ENCODE measurements at places on chromosomes 7 and 10.

GRCh38 chr10:114854906-114855305 lies 33.3 kb downstream of the FHIP2A start:
- no peak for DNase-seq

GRCh38 chr7:47561715-47562446 lies 20.0 kb downstream of the TNS3 start:
- no peak for DNase-seq

DNA sequence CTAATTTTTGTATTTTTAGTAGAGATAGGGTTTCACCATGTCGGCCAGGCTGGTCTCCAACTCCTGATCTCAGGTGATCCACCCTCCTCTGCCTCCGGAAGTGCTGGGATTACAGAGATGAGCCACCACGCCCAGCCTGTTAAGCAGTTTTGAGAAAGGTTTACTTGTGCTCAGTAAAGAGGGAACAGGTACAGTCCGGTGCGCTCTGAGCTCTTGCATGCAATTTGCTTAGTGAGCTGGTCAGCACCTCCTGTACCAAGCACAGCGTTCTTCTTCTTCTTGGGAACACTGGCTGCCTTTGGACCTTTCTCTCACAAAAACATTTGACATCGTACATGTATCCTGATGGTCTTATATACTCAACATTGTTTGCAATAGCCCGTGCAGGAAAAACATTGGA lies 118.3 kb downstream of the AKR1D1 start:
- DNase-seq, result no peak

GRCh38 chr7:36112969-36113368 lies 40.1 kb upstream of the EEPD1 start:
- DNase-seq, result no peak

DNA sequence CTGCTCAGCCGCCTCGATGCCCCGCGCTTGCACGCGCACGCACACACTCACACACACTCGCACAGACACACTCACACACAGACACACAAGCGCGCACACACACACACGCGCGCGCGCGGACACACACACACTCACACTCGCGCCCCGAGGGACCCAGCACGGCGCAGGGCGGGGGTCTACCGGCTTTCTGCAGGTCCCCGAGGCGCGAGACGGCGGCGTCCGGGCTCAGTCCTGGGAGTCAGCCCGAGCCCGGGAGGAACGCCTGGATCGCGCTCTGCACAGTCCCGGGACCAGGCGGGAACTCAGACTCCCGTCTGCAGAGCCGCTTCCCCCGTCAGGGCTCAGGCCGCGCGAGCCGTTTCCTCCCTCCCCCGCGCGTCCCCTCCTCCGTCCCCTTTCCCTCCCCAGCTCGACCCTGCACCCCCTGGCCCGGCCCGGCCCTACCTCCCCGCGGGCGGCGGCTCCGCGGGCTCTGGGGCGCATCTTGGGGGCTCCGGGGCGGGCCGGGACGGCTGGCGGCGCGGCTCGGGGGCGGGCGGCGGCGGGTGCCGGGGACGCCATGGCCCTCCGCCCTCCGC lies 464 bp downstream of the DENND2A start:
- no peak for DNase-seq

DNA sequence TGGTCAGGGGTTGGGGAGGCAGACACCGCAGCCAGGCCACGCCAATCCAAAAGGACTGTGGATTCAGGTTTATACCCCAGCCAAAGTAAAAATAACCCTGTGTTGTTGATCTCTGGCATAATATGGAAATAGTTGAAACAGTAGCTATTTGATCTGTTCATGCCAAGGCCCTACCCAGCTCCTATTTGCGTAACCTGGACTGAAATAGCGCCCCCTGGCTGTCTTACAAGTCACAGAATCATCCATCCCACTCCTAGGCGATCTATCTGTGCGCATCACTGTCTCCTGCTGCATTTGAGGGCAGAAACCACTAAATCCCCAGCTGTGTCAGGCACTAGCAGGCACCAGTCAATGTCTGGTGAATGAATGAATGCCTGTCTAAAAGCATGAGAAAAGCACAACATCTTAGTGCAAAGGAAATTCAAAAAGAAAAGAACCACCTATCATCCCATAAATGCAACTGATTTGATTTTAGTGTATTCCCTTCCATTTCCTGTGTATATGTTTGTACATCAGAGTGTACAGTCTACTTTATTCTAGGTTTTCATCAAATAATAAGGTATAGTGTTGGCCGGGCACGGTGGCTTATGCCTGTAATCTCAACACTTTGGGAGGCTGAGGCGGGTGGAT lies 160.0 kb downstream of the SLIT1 start:
- DNase-seq, result peak; percentile 18

DNA sequence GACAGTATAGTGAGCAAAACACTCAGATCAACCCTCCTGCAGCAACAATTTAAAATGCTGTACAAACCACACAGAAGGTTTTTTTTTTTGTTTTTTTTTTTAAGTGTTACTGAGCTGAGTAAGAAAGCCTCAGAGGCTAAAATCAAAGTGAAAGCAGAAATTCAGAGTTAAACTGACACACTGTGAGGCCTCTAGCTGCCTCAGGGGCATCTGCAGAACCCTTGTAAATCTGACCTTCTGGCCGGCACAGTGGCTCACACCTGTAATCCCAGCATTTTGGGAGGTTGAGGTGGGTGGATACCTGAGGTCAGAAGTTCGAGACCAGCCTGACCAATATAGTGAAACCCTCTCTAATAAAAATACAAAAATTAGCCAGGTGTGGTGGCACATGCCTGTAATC lies 7.4 kb upstream of the GNA12 start:
- DNase-seq, result no peak

DNA sequence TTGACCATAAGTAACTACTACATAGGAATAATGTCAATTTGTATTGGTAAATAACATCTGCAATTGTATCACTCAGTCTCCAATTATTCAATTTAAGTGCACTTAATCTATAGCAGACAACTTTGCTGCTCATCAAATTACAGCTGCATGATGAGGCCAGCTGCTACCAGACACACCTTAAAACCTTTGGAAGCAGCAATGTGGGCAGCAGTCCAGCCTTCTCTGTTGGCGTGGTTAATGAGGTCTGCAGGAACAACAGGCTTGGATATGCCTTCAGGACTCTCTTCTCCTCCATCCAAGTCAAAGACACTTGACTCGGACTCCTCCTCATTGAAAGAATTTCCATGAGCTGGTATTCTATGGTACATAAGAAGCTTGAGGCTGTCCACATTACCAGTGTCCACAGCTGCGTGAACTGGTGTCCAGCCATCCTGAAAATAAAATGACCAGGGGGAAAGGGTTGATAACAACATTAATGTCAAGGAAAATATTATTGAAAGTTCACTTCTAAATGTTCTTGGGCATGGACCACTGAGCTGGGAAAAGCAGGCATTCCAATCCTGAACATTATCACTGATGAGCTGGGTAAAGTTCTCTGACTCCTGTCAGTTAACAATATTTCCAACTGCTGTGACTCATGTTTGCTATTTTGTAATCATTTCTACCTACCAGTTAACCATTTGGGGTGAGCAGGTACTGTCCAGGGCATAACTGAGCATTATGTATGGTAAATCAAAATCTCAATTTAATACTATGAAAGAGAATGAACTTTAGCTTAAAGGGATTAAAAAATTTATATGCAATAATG lies 95.7 kb downstream of the CTTNBP2 start:
- DNase-seq, result no peak

- DNase-seq, result no peak
Measured at GRCh38 chr10:99975106-99975829, 34.5 kb downstream of the DNMBP start.

DNA sequence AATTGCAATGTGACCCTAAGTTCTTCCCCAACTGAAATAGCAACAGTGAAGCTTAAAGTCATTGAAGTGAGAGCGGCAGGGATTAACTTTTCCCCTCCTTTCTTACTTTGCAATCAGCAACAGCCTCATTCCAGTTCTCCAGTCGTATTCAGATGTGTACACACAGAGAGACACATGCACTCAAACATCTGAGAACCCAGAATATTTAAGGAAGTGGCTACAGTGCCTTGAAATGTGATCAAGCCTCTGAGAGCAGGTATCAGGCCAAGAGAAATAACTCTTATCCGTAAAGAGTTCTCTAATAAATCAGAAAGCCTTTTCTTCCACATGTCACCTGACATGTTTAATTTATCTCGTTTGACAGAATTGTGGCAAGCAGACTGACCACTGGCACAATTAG lies 388.9 kb upstream of the NPVF start:
- no peak for DNase-seq

GRCh38 chr7:82964150-82964882 lies 198.4 kb downstream of the PCLO start:
- no peak for DNase-seq
